ENCODE measurements at places on chromosomes 6 and 20. TPM values are rescaled to one million over a fixed set of nuclear protein-coding genes. Genes with fewer than 3 reads are reported as not detected.

The C20orf144 gene
- total RNA-seq, result not detected

The EPPIN gene
- total RNA-seq, result not detected

The MACROD2 gene
- total RNA-seq, result 0.85 TPM

The PLA2G7 gene
- not detected for total RNA-seq

The MROH8 gene
- 0.74 TPM for total RNA-seq

The THBS2 gene
- total RNA-seq, result 2.0 TPM

DNA sequence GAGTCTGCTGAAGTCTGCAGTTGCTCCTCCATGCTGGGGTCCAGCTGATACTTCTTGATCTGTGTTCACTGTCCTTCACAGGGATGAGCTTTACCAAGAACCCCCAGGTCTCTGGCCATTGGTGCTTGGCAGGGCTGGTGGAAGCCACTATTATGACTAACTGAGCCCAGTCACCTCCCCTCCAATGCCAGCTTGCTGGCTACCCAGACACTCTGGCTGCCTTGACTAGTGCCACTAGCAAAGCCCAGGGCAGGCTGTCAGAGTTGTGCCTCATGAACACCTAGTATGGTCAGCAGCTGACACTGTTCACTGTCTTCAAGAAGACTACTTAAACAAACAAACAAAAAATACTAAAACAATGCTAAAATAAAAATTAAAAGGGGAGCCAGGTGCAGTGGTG, 8.8 kb downstream of the ASIP start:
- DNase-seq, result no peak

DNA sequence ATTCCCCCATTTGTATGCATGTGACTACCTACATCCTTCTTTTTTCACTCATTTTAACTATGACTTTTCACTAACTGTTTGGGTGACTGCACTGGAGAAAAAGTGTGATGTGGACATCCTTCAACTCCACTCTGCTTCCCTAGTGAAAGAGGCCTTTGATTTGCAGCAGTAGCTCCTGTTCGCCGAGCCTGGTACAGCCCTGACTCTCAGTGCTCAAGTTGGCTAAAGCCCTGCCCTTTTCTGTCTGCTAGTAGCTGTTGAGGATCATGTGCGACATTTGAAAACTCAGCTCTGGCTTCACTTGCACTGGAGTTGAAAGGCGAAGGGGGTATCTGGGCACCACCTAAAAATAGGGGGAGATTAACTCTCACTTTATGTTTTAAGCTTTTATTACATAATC, 42.1 kb downstream of the DAAM2 start:
- no peak for DNase-seq

DNA sequence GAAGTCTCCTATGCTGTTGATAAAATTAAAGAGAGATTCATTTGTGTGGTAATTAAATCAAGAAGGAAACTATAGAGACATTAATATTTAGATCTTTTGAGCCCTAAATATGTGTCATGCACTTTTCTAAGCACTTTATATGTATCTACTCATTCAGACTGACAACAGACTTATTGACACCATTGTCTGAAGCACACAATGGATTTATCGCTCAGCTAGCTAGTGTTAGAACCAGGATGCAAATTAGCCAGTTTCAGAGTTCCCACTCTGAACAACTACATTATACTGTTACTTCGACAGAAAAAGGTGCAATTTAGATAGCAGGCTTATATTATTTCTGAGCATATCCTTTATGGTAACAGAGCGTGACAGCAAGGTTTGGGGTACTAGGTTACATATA, 27.7 kb upstream of the KIAA0408 start:
- no peak for DNase-seq

DNA sequence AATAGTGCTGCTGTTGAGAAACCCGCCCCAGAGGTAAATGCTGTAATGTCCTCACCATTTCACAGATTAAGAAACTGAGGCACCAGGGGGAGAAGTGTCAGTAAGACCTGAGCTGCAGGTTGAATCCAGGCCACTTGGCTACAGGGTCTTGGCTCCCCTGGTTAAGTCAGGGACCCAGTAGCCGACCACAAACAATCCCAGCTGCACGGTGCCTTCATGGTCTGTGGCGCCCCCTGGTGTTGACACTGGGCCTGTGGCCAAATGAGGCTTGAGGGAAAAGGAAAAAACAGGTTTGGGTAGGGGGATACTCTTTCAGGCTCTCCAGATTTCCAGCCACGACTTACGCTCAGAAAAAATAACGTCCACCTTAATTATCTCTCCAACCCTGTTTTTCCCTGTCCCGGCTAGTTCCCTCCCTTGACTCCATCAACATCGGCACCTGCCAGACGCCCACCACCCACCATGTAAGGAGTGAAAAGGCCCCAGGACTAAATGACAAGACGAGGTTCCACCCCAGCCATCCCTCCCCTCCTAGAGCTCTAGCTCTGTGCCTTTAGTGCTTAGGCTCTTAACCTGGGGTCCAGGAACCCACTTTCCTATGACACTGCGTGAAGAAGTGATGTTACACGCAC, 47.7 kb upstream of the POLR1H start:
- peak; percentile 34 for DNase-seq

GRCh38 chr20:46951840-46952497, 57.3 kb downstream of the EYA2 start:
- no peak for DNase-seq

DNA sequence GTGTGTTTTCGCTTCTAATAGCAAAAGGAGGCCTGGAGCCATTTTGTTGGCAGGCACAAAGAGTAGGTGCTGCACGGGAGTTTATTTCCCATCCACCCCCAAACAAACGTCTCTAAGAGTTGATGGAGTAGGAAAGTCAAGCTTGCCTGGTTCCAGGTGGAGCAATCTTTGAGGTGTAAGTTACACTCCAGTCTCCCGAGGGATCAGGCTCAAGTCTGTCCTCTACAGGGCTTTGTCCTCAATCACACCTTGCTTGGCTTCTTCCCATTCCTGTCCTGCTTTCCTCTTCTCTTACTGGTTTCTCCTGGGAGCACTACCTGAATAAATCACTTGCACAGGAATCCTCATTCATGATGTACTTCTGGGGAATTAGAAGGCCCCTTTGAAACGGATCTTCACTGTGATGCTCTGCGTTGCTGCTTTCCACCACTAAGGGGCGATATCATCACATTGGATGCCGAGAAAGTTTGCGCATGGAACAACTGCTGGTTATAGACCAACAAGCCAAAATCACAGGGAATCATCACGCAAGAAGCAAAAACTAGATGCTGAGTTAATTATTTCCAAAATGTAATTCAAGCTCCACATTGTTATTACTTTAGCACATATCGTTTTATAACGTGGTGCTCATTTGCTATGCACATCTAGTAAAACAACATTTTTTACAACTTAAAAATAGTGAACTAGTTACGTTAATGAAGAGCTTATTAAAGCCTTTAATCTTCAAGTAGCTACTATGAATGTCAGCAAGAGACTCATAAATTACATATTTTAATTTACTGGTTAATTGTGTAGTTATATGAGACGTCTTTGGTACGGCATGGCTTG, 156.8 kb downstream of the DNAH8 start:
- DNase-seq, result peak; percentile 74

DNA sequence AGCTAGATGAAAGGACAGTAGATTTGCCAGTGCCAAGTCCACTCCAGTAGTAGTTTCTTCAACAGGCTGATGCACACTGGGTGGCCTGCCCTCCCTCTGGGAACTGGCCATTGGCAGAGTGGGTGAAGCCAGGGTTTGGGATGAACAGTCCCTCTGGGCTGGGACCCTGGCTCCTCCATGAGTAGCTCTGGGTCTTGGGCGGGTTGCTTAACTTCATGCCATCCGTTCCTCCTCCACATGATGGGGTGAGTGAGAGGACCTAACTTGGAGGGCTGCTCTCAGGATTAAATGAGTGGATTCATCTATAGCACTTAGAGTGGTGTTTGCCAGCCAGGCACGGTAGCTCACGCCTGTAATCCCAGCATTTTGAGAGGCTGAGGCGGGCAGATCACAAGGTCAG, 47.2 kb downstream of the PLAGL2 start:
- no peak for DNase-seq

DNA sequence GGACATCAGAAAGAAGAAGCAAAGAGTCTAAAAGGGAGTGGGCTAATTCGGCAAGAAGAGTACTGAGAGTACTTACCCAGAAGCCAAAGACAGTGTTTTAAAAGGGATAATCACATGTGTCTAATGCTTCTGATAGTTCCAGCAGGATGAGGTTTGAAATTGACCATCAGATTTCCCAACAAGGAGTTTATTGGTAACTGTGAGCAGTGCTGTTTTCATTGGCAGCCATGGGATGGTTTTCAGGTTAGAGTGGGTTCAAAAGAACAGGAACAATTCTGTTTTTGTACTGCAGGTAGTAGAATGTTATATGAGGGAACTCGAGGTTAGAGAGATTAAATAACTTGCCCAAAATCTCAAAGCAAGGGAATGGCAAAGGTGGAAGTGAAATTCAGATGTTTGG, 8.5 kb downstream of the RNF217 start:
- DNase-seq, result no peak

DNA sequence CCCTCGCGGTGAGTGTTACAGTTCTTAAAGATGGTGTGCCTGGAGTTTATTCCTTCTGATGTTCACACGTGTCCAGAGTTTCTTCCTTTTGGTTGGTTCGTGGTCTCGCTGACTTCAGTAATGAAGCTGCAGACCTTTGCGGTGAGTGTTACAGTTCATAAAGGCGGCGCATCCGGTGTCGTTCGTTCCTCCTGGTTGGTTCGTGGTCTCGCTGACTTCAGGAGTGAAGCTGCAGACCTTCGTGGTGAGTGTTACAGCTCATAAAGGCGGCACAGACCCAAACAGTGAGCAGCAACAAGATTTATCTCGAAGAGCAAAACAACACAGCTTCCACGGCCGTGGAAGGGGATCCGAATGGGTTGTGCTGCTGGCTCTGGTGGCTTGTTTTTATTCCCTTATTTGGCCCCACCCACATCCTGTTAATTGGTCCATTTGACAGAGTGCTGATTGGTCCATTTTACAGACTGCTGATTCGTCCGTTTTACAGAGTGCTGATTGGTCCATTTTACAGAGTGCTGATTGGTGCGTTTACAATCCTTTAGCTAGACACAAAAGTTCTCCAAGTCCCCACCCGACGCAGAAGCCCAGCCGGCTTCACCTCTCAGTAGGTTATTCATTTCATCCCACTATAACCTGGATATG, 48.2 kb upstream of the ARG1 start:
- DNase-seq, result no peak

DNA sequence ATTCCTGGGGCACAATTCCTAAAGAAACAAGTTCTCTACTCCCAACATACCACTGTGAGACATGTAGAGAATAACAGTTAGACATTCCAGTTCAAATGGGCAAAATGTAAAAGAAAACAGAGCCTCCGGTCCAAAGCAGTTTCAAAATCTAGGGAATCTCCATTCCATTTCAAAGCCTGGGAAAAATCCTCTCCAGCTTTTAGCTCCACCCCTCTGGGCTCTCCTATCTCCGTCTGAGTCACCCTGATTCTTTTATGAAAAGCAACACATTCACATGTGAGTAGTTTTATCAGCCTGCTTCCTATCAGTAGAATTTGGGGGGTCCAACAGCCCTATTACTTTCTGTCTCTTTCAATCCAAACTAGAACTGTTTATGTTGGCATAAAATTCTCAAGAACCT, 3.7 kb downstream of the CSNK2A1 start:
- DNase-seq, result peak; percentile 79

- no peak for DNase-seq
These were observed 9.7 kb downstream of the MRPL14 start for GRCh38 chr6:44117397-44118128.

DNA sequence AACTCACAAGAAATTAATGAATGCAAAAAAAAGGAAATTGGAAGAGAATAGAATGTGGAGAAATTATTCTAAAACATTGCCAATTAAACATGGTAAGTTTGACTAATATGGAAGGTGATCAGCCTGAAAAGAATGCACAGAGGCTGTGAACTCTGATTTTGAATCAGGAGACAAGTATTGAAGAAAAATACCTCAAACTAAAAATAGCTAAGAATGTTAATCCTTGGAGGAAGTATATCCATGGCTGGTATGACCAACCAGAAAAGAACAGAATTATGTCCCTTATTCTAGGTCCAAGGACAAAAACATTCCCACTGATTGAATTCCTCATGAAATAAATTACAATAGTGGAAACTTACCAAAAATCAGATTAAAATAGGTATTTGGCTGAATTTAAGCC, 7.3 kb upstream of the RIMS1 start:
- DNase-seq, result no peak

GRCh38 chr20:43576108-43576507, 14.6 kb upstream of the IFT52 start:
- DNase-seq, result no peak

GRCh38 chr20:23201658-23202057, 115.5 kb upstream of the CD93 start:
- DNase-seq, result no peak
